ENCODE measurements at places on chromosomes 12 and 14.

GRCh38 chr12:110546339-110546738 lies 36.8 kb downstream of the PPTC7 start:
- no peak for DNase-seq

GRCh38 chr12:126856958-126857357 lies 1410.0 kb upstream of the TMEM132C start:
- DNase-seq = no peak

- no peak for DNase-seq
Observed at GRCh38 chr14:61330511-61330910, 9.1 kb downstream of the PRKCH start.

GRCh38 chr12:2341871-2342270 lies 289.1 kb downstream of the CACNA1C start:
- peak; percentile 81 for DNase-seq

DNA sequence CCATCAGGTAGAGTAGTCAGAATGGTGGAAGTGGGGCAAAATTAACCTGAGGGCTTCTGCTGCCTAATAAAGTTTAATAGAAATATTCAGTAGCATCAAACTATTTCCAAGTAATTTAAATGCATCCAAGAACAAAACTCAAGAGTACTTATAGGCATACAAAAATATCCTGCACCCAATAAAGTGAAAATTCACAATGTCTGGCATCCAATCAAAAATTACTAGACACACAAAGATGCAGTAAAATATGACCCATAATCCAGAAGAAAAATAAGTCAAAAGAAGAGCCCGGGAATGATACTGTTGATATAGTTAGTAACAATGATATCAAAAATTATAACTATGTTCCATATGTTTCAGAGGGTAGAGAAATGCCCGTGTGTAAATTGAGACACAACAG lies 95.3 kb downstream of the TMEM117 start:
- no peak for DNase-seq

DNA sequence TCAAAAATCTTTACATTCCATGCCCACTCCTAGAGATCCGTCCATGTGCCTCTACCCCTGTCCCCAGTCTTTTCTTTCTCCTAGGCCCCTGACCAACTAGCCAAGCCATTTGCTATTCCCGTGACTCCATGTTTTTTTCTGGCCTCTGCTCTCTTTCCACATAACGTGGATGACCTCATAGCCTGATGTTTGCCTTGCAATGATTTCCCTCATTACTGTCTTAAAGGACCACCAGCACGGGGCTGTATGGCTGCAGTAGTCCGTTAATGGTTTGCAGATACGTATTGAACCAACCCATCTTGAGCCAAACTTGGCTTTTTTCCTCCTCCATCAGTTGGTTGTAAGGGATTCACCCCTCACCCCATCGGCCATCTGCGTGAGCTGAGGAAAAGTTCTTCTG lies 226.0 kb downstream of the PCNX1 start:
- DNase-seq = no peak

DNA sequence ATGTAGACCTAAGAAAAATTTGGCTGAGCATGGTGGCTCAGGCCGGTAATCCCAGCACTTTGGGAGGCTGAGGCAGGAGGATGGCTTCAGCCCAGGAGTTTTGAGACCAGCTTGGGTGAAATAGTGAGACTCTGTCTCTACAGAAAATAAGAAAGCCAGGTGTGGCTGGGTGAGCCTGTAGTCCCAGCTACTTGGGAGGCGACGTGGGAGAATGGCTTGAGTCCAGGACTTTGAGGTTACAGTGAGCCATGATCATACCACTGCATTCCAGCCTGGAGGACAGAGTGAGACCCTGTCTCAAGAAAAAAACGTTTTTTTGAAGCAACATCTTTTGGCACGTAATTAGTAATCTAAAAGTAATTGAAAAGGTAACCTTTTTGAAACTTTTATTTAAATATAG lies 70.9 kb downstream of the FERMT2 start:
- no peak for DNase-seq

- no peak for DNase-seq
Observed at GRCh38 chr12:88952562-88952942, 372.3 kb upstream of the KITLG start.

DNA sequence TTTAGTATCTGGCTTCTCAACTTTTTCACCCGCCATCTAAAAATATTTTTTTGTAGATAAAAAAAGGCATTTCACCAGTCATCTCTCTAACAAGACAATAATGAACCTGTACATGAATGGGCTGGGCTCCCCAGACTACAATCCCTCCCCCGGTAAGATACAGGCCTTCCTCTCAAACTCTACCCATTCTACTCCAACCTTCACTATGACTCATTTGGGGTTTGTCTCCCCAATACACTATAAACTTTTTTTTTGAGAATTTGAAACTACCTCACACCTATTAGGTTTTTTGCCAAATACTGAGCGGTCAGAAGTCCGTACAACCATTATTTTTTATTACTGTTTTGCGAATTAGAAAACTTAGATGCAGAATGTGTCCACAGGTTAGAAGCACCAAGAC lies 784 bp downstream of the RPL6 start:
- peak; percentile 41 for DNase-seq

GRCh38 chr12:59649203-59649602 lies 53.4 kb downstream of the SLC16A7 start:
- DNase-seq = peak; percentile 25

DNA sequence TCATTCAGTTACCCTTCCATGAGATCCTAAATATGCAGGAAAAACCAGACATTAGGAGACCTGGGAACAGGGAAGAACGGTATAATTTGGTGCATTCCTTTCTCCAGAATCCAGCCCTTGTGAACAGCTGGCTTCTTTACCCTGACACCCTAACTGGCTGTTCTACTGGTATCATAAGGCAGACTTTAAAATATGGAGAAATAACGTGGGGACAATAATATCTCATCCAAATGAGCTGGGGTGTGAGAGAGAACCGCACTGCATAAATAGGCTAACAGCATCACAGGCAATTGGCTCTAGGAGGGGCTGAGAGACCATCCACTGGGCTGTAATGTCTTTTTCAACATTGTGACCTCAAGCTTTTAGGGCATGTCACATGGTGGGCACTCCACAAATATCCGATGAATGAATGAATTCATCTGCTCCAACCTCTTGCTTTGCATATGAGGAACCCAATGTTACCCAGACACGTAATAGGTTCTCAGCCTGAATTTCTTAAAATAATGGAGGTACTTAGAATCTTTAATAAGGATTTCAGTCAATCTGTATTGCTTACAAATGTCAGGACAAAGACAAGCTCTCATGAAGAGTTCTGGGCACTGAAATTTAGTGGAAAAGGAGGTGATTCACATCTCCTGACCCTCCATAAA lies 157.9 kb downstream of the SAMD4A start:
- DNase-seq = no peak

- no peak for DNase-seq
Observed at GRCh38 chr14:68840454-68840853, 47.6 kb upstream of the ZFP36L1 start.

DNA sequence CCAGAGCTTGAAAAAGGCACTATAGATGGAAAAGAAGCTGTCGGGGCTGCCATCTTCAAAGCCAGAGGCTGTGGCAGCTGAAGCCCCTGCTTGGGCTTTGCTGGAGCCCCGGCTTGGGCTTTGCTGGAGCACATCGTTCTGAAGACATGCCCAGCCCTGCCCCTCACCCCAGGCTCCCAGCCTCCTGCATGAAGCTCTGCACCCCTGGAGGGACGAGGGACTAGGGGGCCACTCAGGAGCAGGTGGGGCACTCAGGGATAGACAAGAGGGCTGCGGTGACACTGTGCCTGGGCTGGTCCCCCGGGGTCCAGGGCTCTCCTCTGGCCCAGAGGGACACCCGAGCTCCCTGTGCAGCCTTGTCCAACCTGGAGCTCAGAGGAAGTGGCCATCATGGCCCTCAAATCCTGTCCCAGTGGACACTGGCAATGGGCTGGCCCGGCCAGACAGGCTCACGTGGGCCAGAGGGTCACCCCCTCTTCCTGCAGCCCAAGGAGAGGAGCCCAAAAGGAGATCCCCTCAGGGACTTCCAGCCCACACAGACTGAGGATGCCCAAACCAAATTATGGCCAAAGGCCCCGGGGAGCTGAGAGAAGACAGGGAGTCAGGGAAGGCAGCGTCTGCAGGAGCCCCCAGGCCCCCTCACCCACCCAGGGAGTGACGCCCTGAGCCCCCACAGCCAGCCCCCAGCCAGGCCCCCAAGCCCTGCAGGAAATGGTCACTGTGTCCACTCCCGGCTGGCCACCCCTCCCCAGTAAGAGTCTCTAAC lies 23.1 kb upstream of the C14orf180 start:
- DNase-seq = no peak

GRCh38 chr12:124532331-124532750 lies 35.1 kb downstream of the NCOR2 start:
- DNase-seq = peak; percentile 61

DNA sequence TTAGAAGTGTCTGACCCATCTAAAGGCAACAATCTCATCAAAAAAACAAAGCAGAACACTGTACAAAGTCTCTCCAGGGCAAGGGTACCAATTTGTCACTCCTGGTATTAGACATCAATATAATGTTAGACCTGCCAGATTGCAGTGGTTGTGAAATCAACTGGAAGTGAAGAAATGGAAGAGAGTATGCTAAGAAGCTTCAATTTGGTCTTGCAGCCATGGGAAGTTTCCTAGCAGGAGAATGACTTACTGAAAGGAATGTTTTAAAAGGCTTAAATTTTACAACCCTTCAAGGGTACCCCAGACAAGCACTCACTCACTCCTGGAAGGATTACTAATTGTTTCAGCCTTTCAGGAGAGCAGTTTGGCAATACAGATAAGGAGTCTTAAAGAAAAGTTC lies 18.9 kb downstream of the LLPH start:
- DNase-seq = peak; percentile 5

DNA sequence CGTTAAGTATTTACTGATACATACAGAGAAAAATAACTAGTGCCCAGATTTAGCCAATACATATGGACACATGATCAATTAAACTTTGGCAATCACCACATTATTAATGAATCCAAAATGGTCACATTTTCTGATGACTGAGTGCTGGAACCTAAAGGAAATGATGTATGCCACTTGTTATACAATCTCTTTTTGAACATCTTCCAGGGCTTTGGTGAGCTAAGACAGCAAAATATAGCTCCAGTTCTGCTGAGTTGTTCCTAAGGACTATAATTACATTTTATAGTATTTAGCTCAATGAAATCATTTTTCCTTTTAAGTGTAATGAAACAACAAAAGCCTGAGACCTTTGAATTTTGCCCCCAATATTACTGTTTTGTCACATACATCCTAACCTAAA lies 329.1 kb upstream of the ATP2B1 start:
- no peak for DNase-seq

DNA sequence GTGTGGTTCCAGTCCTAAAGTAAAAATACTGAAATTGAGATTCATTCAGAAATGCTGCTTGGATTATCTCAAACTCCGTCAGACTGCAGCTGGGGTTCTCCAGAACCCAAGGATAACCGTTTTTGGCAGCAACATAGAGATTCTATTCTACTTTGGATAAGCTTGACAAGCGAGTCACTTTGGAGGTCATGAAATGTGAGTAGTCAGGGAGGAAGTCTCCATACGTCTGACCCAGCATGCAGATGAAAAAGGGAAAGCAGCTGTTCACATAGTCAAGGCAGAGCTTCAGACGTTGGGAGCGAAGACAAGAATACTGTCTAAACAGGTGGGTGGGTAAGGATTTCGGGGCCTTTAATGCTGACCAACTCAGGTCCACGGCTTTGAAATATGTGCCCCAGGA lies 14.9 kb upstream of the HSP90B1 start:
- no peak for DNase-seq

- no peak for DNase-seq
Observed at GRCh38 chr12:51075390-51075789, 8.0 kb downstream of the CSRNP2 start.

DNA sequence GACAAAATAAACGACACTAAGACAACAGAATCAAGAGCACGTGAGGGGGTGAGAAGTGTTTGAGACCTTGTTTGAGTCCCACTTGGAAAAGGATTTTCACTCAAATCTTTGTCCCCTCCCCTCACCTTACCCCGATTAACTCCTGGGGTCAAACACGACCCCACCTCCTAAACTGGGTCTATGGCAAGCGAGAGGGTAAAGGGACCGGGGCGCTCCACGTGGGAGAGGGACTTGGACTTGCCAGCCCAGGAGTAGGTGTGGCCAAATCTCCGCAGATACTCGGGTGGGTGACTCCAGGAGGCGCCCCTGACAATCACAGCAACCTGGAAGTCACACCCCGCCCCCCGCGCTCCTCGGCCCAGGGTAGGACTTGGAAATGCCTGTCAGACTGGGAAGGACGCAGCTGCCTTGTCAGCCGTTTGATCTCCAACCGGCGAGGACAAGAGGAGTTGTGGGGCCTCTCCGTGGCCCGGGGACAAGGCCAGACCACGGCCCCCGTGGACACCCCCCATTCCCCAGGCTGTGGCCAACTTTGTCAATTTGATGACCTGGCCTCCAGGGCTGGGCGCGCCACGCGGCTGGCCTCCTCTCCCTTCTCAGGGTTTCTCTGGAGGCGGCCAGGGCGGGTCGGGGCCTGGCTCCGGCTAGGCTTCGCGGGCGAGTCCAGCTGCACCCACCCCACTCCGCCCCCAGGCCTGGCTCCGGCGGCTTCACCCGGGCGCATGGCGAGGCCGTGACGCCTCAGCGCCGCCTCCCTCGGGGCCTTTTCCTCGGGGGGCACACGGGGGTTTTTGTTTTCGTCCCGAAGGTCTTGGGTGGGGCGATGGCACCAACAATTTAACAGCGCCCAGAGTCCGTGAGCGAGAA lies 1.1 kb upstream of the BCL11B start:
- no peak for DNase-seq

DNA sequence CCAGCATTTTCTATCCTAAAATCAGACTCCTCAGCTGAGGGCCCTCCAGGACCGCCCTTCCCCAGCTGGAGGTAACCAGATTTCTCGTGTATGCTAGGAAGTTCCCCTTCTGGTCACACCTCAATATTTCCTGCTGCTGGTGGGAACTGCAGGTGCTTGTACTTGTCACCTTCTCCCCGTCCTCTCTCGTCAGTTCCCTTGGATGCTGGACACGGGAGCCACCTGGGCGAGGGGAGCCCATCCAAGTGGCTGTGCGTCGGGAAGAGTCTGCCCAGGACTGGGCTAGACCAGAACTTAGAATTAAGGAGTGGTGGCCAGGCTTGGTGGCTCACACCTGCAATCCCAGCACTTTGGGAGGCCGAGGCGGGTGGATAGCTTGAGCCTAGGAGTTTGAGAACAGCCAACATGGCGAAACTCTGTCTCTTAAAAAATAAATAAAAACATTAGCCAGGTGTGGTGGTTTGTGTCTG lies 23.2 kb upstream of the KIF26A start:
- DNase-seq = no peak

DNA sequence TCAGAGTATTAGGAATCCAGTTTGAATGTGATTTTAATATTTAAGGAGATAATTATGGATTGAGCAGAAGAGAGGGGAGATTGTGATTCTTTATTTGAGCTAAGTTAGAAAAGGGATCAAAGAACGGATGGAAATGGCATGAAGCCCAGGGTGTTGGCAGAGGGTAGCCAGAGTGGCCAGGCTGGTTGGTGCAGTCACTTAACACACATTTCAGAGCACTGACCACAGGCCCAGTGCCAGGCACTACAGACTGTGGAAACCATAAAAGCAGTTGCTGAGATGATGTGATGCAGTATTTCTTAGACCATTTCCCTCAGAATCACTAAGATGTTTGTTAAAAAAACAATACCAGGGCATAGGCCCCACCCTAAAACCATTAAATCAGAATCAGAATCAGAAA lies 167.7 kb upstream of the AMIGO2 start:
- DNase-seq = no peak

- no peak for DNase-seq
Observed at GRCh38 chr14:75010472-75011093, 7.9 kb downstream of the EIF2B2 start.

GRCh38 chr14:72771561-72771960 lies 122.3 kb downstream of the DPF3 start:
- DNase-seq = no peak

Measured in hematopoietic multipotent progenitor cell treated with erythropoietin and hydrocortisone succinate and interleukin-3 and kit ligand, for 4 days (in vitro differentiated cells).